SHP77 (cell line): ENCODE measurements at places on chromosomes 11 and 22.

GRCh38 chr11:19730373-19730772 lies 17.7 kb downstream of the NAV2 start:
- no peak for DNase-seq

GRCh38 chr11:2940147-2940920 lies 11.1 kb upstream of the PHLDA2 start:
- no peak for DNase-seq

- DNase-seq, result no peak
These were observed 8.2 kb downstream of the ARVCF start for GRCh38 chr22:20008221-20008995.

DNA sequence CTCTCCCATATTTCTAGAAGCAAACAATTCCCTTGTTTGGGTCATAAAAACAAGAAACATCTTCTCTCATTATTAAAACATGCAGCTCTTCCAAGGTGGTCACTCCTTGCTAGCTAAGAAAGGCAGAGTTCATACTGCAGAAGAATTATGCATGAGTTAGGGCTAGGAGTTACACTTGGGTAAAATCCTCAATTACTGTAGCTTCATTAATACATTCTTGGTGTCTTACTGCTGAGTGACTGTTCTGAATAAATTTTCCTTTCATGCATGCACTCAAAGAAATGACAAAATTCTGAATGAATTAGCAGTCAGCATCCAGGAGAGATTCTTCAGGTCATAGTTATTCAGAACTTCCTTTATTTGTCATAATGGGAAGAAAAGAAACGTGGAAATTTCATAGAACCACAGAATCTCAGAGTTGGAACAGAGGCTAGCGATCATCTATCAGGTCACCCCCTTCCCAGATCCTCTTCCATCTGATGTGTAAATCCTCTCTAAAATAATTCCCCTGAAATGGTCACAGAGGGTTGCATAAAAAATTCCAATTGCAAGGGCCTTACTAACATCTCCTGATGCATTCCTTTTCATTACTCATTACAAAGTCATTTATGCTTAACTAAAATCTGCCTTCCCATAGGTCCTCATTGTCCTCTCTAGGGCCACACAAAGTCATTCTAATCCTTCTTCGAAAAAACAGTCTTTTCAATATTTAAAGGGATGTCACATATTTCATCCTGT lies 771.5 kb downstream of the DLG2 start:
- DNase-seq, result no peak

GRCh38 chr11:45765836-45766235 lies 39.1 kb upstream of the SLC35C1 start:
- no peak for DNase-seq

GRCh38 chr11:1870721-1871466 lies 18.0 kb downstream of the LSP1 start:
- no peak for DNase-seq

- peak; percentile 61 for DNase-seq
These were observed 1.2 kb upstream of the ARHGEF12 start for GRCh38 chr11:120334894-120335462.

- DNase-seq, result no peak
These were observed 284.8 kb downstream of the ETS1 start for GRCh38 chr11:128302425-128303186.

- no peak for DNase-seq
These were observed 3.9 kb upstream of the SAMM50 start for GRCh38 chr22:43951391-43951790.

DNA sequence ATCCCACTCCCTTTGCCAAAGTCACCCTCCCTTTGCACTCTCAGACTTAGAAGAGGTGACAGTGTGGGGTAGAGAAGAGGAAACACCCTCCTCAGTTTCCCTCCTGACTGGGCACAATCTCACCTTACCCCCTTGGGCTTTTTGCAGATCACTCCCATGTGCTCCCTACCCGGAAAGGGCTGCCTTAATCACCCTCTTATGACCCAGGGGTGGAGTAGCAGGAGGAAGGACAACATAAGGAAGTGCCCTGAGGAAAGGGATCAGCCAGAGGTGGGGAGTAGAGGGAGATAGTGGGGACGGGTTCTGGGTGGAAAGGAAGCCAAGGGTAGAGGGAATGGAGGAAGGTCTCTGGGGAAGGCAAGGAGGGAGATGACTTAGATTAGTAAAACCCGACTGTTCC lies 52.0 kb downstream of the NRXN2 start:
- no peak for DNase-seq

DNA sequence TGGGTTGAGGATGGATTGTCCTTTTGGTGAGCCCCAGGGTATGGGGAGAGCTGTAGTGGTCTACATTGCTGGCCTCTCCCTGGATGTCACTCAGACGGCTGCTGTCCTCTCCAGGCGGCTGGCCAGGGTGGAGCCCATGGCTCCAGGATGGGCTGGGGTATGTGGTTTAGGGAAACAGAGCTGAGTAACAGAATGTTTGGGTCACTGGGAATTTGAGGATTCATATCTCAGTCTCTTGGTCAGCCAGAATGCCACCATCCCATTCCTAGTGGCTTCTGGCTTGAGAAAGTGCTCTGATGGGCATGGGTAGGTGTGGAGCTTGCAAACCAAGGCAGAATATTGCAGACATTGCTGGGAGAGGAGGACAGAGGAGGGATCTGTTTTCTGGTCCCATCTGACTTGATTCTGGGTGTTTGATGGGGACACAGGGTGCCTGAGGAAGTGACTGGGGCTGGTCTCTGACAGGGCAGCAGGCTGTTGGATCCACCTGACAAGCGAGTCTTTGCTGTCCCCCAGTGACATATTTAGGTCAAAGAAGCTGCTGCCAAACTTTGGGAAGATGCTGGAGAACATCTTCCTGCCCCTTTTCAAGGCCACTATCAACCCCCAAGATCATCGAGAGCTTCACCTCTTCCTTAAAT lies 41.4 kb downstream of the AMPD3 start:
- DNase-seq, result no peak

GRCh38 chr22:27752771-27753170 lies 48.8 kb downstream of the MN1 start:
- no peak for DNase-seq

DNA sequence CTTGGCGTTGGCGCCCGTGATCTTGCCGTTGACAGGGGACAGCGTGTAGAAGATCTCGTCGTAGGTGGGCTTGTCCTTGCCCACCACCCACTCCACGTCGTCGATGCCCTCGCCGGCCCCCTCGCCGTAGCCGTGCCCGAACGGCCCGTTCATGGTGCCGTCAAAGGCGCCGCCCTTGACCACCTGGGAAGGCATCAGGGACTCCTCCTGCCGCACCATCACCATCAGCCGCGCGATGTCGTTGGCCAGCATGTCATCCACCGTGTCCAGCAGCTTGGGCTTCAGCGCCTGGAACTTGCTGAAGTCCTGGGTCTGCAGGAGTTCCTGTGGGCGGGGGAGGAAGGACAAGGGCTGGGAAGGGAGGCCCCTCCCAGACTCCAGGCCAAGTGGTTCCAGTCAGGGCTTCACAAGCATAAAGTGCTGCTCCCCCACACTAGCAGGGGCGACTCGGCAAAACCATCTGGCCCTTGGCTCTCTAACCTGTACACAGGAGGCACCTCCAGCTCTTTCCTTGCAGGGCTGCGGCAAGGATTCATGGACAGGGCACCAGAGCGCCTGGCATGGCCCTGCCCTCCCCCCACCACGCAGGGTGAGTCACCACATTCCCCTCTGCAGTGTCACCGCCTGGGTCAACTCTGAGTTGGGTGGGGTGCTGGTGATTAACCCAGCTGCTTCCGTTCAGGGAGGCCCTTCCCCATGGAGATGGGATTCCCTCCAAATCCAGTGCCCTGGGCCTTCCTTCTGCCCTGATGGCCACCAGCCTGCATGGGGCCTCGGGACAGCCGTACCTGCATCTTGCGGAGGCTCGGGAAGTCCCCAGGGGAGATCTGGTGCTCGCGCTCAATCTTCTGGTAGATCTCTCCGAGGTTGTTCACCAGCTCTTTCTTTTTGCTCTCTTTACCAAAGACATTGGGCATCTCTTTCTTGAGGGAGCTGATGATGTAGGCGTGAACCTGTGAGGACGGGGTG lies 10.4 kb upstream of the CDC42BPG start:
- DNase-seq, result no peak

DNA sequence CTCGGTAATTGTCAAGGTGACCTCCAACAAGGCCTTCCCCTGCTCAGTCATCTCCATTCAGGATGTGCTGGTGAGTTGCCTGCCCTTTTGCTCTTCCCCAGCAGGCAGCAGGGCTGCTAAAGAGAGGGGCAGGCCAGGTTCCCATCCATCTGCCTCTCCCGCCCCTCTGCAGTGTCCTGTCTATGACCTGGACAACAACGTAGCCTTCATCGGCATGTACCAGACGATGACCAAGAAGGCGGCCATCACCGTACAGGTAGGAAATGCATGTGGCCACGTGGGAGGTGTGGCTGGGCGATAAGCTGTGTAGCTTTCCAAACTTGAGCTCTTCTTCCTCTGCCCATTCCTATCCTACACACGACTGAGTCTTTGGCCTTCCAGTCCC lies 4.0 kb downstream of the SIDT2 start:
- DNase-seq, result no peak

- DNase-seq, result no peak
These were observed 30.5 kb downstream of the ALG12 start for GRCh38 chr22:49887702-49888101.

- DNase-seq, result no peak
These were observed 37.8 kb downstream of the FLRT1 start for GRCh38 chr11:64073542-64073941.

DNA sequence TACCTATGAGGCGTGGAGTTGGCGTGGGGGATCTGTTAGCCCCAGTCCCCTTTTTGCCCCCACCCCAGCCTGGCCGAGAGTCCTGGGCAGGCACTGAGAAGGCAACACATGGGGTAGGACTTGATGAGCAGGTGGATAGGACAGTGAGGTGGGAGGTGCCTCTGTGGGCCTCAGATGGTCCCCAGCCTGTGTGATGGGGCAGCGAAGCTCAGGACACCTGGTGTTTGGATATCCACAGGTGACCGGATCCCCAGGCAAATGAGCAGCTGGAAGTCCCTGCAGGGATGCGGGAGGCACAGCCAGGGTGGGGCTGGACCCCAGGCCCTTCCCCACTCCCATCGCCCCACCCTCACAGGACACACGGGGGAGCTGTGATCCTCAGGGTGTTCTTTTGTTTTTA lies 9.7 kb downstream of the FBLN1 start:
- no peak for DNase-seq

DNA sequence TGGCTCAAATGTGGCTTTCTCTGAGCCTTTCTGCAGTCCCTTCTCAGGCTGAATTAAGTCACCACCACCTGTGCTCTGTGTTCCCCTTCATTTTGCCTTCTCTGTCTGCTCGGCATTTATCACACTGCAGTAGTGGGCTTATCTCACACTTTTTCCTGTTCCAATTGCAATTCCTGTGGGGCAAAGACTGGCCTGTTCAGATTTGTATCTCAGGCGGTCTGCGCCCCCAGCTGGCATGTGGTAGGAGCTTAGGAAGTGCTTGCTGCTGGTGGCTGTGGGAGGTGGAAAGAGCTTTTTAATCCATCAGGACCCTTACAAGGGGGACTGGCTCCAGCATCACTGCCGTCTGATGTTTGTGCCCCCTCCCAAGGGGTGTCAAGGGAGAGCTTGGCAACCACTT lies 21.2 kb downstream of the BMAL1 start:
- DNase-seq, result no peak

- no peak for DNase-seq
These were observed 8.9 kb upstream of the MUC15 start for GRCh38 chr11:26580929-26581328.

DNA sequence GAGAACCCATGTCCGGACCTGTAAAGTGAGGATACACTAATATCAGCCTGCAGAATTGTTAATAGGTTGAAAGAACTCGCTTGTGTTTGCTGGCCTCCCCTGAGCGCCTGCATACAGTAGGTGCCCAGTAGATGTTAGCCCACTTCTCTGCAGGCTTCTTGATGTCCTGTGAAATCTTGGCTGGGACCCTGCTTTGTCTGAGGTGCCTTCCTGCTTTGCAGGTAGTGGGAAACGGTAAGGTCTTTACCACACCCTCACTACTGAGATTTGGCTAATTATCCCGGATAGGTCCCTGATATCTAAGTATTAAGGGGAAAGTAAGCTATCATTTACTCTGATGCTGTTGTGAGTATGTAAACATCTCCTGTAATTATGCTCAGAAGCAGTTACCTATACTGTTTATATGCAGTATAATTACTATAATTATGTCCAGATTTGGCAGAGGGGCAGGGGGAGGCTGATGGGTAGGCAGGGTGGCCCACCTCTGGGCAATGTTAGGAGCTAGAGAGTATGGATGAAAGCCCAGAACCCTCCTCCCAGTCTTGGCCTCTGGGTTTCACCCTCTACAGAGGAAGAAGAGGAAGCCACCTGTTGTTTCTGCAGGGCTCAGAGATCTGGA lies 1.2 kb upstream of the ARRB1 start:
- DNase-seq, result no peak

DNA sequence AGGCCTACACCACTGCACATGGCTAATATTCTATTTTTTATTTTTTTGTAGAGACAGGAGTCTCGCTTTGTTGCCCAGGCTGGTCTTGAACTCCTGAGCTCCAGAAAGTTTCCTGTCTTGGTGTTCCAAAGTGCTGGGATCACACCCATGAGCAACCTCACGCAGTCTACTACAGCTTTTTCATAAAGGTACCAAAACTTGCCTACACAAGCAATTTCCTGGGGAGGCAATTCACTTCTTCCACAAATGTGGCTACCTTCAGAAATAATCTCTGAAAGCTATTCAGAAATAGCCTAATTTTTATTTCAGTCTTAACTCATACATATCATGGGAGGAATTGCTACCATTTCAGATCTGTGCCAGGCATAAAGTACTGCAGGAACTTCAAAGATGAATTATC lies 11.4 kb downstream of the SLC35F2 start:
- no peak for DNase-seq
